NCI-H2081 treated with DMSO at 0.1 percent for 48 hours (cell line): ENCODE measurements at places on chromosomes 13 and 19.

- DNase-seq = no peak
Measured at GRCh38 chr13:36006894-36007675, 124.1 kb downstream of the DCLK1 start.

DNA sequence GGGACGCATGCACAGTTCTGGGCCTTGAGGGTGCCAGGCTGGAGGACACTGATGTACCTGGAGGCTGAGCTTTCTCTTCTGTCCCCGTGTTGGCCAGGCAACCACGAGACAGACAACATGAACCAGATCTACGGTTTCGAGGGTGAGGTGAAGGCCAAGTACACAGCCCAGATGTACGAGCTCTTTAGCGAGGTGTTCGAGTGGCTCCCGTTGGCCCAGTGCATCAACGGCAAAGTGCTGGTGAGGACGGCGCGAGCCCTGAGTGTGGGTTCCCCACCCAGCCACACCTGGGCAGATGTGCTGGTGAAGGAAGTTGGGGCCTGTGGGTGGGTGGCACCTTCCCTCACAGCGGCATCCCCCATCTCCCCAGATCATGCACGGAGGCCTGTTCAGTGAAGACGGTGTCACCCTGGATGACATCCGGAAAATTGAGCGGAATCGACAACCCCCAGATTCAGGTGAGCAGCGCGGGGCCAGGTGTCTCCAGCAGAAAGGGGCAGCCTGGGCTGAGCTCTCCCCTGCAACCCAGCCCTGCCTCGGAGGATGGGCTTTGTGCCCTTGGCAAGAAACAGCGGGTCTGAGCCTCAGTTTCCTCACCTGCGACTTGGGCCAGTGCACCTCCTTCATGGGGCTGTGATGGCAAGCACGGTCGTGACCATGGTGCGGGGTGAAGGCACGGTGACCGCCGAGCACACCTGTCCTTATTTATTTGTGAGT lies 26.2 kb downstream of the CCDC8 start:
- no peak for DNase-seq

GRCh38 chr13:21979161-21979806 lies 308.4 kb downstream of the FGF9 start:
- no peak for DNase-seq

DNA sequence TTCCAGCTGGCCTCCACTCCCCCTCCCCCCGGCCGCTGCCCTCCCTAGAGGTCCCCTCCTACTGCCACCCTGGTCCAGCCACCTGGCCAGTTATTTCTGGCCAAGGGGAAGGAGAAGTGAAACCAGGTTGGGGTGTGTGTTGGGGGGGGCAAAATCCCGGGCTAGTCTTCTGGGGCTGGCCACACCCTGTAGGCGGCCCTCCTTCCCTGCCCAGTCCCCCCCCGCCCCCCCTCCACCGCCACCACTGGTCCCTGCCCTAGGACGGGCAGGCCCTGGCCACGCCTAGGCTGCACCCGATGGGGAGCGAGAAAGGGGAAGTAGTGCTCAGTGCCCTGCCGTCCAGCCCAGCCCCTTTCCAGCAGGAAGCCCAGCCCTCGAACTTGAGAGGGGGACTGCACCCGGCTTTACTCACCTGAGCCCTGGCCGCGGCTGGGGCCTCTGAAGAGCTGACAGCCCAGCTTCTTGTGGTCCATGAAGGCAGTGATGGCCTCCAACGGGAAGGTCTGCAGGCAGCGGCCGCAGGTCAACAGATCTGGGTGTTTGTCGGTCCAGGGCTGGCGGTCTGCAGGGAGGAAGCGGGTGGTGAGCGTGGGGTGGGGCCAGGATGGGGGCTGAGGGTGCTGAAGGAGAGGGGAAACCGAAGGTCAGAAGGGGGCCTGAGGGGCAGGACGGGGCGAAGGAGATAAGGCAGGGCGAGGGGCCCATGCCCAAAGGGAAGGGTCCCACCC lies 813 bp downstream of the ZNF296 start:
- no peak for DNase-seq

DNA sequence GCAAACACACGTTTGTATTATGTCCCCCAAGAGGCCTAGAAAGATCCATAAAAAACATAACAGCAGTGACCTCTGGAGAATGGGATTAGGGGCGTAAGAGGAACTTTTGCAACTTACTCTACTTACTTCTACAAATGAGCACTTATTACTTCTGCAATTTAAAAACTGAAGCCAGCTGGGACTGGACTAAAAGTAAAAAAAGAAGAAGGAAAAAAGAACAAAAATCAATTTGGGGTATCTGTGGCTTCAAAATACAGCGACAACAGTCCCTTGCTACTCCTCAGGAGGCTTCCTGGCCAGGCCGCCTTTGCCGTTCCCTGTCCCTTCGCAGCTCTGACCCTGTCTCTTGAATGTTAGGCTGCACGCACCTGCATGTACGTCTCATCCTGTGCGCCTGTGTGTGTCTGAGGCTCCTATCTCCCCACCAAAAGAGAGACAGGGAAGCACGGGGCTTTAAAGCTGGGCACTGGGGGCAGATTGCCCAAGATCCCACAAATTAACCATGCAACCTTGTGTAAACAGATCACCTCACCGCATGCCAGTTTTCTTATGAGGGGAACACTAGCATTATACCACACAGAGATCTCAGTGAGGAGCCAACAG lies 12.1 kb upstream of the FKRP start:
- no peak for DNase-seq

DNA sequence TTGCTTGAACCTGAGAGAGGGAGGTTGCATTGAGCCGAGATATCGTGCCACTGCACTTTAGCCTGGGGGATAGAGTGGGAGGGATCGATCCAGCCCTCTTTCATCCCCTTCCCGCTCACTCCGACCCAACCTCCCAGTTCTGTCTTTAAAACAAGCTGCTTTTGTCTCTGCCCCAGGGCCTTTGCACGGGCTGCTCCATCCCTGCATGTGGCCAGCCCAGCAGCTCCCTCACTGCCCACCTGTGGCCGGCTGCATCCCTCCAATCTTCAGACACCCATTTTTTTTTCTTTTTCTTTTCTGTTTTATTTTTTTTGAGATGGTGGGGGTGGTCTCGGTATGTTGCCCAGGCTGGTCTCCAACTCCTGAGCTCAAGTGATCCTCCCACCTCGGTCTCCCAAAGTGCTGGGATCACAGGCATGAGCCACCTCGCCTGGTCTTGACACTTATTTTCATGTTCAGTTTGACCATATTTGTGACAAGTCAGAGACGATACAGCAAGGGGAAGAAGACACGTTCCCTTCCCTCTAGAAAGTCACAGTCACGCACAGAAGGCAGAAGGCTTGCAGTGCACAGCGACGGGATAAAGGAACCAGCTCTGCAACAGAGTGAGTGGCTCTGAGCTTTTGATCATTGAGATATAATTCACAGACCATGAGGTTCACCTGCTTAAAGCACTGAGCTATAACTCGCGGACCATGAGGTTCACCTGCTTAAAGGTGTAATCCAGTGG lies 31.8 kb downstream of the EFNA2 start:
- no peak for DNase-seq

DNA sequence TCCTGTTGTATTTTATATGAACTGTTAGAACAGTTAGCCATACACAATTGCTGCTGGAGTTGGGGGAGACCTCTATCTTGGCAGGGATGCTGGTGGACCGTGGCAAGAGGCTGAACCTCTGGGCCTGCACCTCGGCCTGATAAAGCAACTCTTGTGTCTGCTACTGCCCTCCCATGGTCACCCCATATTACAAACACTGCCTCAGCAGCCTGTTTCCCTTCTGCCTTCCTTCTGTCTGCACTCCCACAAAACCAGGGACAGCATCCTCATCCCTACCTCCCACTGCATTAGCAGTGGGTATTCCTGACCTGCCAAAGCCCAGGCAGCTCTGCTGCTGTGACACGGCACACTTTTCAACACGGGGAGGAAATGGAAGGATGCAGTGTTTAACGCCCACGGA lies 456.4 kb downstream of the FGF14 start:
- DNase-seq = no peak

- no peak for DNase-seq
Measured at GRCh38 chr13:20727856-20728255, 24.4 kb downstream of the IL17D start.

DNA sequence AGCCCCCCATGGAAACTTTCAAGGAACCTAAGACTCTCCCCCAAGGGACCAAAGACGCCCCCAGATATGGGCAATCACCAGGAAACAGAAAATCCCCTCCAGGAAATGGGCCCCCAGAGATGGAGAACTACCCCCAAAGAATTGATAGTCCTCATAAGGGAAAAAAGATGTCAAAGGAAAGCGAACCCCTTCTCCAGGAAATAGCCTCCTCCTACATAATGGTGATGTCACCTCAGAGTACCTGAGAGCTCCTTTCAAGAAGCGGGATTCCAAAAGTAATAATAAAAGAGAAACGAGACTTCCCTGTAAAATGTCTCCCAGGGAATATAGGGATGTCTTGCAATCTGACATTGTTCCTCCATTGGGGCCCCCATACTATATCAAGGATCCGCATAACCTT lies 1.1 kb downstream of the CDKN2D start:
- no peak for DNase-seq

- DNase-seq = no peak
Measured at GRCh38 chr19:1103132-1103707, 574 bp upstream of the GPX4 start.

DNA sequence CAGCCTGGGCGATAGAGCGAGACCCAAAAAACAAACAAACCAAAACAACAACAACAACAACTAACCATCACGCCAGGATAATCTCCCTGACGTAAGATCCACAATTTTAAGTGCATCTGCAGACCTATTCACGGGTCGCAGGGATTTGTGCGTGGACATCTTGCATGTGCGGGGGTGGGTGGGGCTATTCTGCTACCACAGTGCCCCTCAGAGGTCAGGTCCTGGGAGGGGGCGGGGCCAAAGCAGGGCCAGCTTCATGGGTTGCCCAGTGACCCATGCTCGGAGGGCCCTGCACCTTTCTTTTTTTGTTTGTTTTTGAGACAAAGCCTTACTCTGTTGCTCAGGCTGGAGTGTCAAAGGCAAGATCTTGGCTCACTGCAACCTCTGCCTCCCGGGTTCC lies 2.6 kb upstream of the CDC42EP5 start:
- no peak for DNase-seq

- DNase-seq = no peak
Measured at GRCh38 chr13:111313911-111314425, 6.5 kb upstream of the TEX29 start.

DNA sequence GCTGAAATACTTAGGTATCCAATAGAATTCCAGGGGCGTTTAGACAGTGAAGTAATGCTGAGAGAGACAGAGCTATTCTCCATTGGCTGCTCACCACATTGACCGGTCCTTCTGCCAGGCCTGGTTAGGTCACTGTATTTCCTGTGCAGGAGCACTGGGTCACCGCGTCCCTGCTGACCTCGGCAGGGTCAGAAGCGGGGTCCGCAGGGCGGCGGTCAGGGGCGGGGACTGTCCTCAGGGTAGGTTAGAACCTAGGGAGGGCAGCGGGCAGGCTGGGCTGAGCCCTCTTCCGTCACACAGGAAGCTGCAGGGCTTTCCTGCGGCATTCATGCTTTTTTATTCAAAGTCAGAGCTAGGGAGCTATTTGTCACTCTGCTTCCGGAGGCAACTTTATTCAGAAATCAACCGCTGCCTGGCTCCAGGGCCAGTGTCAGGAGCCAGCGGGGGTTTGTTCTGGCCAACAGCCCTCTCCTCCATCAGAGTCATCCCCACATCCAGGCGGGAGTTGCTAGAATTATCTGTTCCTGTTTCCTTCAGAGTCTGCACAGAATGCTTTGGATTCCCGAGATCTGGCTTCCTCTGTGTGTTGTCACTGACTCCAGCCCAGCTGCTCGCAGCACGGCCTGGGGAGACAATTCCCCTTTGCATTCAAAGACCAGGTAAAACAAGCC lies 81.2 kb upstream of the WASF3 start:
- DNase-seq = no peak

DNA sequence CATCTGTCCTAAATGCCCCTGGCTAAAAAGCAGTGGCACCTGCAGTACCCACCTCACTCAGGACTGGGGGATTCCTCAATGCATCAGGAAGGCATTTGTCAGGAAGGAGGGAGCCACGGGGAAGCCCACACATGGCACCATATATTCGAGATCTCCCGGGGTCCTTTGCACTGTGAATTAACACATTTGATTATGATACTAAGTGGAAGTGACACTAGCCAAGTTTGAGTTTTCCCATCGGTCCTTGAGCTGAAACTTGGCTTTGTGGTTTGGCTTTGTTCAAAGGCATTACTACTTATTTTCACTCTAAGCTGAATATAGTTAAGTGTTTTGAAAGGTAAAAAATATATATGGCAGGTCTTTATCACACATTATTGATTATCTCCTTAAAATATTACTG lies 168.7 kb upstream of the MYO16 start:
- no peak for DNase-seq

DNA sequence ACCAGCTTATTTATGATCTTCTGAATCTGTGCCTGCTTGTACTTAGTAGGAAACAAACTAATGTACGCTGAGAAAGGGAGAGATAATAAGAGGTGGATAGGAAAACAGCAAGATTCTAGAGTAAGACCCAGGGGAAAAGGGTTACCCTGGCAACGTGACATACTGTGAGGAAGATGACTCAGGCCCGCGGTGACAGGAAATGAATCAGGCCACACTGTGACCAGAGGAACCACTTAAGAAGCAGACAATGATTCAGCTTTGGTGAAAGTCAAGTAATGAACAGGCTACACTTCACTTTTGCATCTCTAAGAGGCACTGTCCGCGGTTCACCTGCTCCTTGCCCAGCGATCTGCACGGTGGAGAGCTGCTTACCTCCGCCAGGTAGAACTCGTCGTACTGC lies 158.2 kb downstream of the NALCN start:
- DNase-seq = no peak

DNA sequence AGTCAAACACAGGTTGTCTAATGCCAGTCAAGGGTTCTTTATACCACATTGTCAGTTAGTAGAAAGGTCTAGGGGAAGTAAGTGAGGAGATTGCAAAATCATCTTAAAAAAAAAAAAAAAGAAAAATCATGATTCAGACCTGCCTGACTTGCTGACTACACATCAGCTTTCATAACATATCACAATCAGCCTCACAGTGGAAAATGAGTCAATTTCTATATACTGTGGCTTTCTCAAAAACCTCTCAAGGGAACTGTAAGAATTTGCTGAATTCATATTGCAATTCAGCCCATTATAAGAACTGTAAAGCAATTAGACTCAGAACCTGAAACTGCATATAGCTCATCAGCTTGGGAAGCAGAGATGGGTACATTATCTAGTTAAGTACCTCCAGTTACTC lies 75.3 kb upstream of the GPC6 start:
- DNase-seq = no peak

- DNase-seq = no peak
Measured at GRCh38 chr19:7393459-7393858, 44.7 kb downstream of the ARHGEF18 start.

DNA sequence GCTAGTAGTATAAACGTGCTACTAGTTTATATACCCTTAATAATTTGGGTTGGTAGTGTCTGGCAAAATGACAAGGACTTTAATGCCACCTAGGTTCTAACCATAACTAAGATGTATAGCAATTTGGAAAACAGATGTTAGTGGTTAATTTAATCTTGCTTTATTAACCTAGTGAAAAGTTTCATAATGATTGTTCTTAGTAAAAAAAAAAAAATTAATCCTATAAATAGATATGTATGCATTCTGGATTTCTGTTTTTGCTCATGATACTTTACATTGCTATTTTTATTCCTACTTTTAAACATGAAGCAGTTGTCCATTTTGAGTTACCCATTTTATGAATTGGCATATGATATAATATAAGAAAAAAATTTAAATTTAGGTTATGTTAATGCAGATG lies 36.3 kb downstream of the DGKH start:
- no peak for DNase-seq
